ENCODE measurements at places on chromosomes 1 and 21.

- peak; percentile 81 for DNase-seq
Observed at GRCh38 chr1:98051065-98051675, 130.3 kb upstream of the DPYD start.

GRCh38 chr1:43441166-43441893 is 12.4 kb downstream of the HYI start:
- DNase-seq: no peak

- no peak for DNase-seq
Observed at GRCh38 chr21:32474179-32475059, 61.9 kb downstream of the EVA1C start.

DNA sequence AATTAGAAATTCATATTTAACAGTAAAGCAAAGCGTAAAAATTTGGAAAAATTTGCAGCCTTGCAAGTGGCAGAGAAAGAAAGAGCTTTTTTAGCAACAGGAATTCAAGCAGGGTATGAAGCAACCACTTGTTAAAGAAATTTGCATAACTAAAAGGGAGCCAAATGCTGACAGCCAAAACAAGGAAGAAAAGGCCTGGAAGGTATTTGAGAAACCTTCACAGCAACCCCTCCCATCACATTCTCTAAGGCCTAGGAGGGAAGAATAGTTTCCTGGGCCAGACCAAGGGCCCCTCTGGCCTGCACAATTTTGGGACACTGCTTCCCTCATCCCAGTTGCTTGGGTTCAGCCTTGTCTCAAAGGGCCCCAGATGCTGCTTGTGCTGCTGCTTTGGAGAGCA is 672.4 kb upstream of the TMPRSS15 start:
- DNase-seq: no peak

DNA sequence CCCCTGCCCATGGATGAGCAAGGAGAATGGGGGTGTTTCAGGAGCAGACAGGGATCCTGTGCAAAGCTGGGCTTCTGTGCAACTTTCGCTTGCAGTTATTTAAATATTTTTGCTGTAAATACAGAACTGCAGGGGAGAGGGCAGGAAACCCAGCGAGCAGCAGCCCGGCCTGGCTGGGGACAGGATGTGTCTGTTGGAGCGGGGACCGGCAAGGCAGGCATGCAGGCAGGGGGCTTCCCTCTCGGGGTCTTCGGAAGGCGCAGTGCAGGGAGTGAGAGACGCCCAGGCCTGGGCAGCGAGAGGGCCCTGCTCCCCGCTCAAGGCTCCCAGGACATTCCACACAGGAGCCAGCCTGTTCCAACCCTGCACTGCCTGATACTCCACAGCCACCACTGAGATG is 1.7 kb upstream of the AIRE start:
- DNase-seq: no peak

GRCh38 chr1:41222496-41222895 is 19.6 kb downstream of the SCMH1 start:
- DNase-seq: peak; percentile 8
